Left lobe of liver (tissue), 2 donors: ENCODE measurements at places on chromosomes 2 and 18. TPM values are rescaled to one million over a fixed set of nuclear protein-coding genes. Genes with fewer than 3 reads are reported as not detected.

DNA sequence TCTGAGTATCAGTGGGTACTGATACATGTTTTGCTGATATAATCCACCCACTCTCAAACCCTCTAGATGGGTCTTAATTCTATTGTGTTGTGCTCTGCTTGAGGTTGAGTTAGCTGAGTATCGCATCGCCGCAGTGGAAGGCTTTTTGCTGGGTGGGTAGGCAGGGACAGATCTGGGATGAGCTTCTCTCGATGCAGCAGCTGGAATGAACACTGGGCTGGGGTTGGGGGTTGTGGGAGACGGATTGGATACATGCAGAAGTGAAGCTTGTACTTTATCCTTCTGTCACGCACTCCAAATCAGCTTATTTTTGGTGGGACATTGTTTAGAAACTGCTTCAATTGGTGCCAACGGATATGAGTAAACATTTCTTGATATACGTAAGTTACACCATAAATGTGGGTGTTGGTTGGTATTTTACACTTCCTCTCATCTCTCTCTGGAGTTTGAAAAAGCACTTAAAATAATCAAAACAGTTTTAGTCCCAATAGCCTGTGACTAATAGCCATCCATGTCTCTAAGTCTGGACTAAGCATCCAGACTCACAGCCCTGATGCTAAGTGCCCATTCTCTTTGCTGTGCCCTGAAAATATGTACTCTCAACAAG lies 107.1 kb downstream of the POLE4 start:
- no peak for DNase-seq

DNA sequence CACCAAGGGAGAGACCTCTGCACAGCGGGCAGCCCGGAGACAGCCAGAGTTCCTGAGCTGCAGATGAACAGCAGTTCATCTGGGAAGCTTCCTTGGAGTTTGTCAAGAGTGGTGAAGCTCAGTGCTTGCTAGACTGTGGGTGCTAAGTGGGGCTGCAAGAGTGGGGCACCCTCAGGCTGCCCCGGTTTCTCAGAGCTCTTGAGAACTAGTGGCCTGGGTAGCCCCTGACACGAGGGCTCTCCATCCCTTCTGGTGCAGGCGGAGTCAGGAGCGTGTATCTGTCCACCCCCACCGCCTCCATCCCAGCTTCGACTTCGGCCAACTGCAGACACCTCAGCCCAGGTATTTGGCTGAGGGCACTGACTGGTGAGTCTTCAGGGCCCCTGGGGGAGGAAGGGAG lies 222.0 kb downstream of the LOXHD1 start:
- DNase-seq, result peak; percentile 28

- no peak for DNase-seq
Observed at GRCh38 chr2:201698588-201699226, at the start of gene MPP4. TSS of gene MPP4 (minus strand) at chr2:201698644. CDS start at chr2:201693954, 4,690 bp downstream.

DNA sequence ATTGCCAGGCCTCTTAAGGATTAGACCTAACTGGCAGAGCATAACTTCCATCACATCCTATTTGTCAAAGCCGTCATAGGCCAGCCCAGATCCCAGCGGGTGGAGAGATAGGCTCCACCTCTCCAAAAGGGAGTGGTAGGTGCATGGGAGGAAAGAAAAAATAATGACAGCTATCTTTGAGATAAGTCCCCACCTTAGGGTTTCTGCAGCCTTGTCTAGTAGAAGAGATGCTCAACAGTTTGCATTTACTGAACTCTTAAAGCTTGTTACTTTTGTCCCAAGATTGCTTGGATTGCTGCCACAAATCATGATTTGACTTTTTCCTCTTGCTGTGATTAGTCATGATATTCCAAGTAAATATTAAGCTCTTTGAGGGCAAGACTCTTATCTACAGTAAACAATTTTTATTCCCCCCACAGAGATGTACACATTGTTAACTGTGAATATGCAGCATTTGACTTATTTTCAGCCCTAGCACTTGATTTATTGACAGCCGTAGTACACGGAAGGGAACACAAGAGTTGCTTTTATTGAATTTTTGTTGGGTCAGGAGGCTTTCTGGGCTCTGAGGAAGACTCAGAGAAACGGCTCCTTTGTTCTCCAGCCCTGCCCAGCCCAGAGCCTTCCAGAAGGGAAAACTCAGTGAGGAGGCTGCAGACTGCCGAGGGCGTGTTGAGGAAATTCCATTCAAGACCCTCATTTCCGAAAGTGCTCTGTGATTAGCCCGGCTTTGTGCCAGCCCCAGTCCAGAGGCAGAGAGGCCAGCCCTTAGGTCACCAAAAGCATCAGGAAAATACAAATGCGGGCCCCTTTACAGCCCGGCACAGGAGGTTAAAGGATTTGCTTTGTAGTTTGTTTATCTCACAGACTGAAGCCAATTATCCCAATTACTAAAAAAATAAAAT lies 75.5 kb upstream of the ZNF532 start:
- DNase-seq, result no peak

The TSPYL6 gene
- total RNA-seq, result not detected
